ENCODE measurements at places on chromosomes 12 and 14. TPM values are rescaled to one million over a fixed set of nuclear protein-coding genes. Genes with fewer than 3 reads are reported as not detected.
A peak's percentile ranks its signal among the peaks of the same experiment; 100 is the strongest.

- no peaks in the 10 kb centered on the region for H3K27me3 ChIP-seq
- H3K27ac ChIP-seq = peak overlapping the region; percentile 63
- DNase-seq = peak; percentile 53
- H3K4me3 ChIP-seq = no peak overlapping the region
- no peaks in the 10 kb centered on the region for H3K36me3 ChIP-seq
Measured at GRCh38 chr14:99552572-99553216, 51.3 kb downstream of the CCDC85C start.

GRCh38 chr12:107533218-107533617 is 152.4 kb upstream of the PWP1 start:
- no peak overlapping the region for H3K27ac ChIP-seq
- no peaks in the 10 kb centered on the region for H3K27me3 ChIP-seq
- no peak overlapping the region for H3K4me3 ChIP-seq
- no peak for DNase-seq

DNA sequence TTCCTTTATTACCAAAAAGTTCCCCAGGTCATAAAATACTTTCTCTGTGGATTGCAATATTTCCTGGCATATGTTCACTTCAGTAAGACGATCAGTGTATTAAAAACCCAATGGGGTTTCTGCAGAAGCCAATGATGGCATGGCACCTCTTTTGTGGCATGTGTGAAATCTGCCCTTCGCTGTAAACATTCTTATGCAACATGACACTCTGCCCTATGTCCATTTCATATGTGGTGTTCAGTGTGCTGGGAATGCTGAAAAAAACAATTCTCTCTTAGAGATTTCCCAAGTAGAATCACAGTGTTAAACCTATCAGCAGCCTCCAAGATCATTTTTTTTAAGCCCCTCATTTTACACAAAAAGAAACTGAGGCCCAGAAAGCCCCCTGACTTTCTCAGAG is 2.3 kb upstream of the MYBPC1 start:
- no peaks in the 10 kb centered on the region for H3K27me3 ChIP-seq
- H3K36me3 ChIP-seq = no peaks in the 10 kb centered on the region
- no peaks in the 10 kb centered on the region for H3K4me1 ChIP-seq
- DNase-seq = no peak
- no peak overlapping the region for H3K4me3 ChIP-seq

DNA sequence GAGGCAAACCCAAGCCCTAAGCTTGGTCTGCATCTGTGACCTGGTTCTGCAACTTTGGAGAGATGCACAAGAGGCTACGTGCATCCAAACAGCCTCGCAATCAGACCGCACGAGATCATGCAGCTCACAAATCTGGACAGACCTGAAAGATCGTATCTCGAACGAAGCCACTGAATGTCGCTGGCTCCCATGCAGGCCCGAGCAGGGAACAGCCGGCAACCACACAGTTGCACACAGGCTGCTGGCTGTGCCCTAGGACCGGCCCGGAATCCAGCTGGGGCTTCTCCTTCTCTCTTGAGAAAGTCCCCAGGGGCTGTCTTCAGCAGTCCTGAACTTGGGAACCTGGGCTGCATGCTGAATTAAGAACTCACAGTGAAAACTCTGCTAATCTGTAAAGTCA is 27.9 kb downstream of the WNT5B start:
- H3K4me1 ChIP-seq = peaks cover 13% of the 10 kb centered on the region
- no peaks in the 10 kb centered on the region for H3K36me3 ChIP-seq
- H3K27ac ChIP-seq = no peak overlapping the region
- no peaks in the 10 kb centered on the region for H3K27me3 ChIP-seq
- no peak for DNase-seq

DNA sequence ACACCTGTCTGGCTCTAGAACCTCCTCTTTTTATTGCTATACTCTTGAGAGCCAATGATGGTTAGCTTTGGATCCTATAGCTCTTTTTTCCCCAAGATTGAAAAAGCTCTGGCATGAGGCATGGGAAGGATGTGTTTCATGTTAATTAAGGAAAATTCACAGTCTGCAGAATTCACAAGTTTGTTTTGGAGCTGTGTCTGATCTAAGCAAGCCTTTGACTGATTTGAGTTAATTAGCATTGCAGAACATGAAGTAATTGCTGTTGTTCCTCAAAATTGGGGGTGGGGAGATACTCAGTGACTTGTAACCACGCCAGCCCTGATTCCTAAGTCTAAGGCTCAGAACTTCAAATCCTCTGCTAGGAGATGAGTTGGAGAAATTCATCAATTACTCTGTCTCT is 205.0 kb downstream of the SUDS3 start:
- no peak overlapping the region for H3K27ac ChIP-seq
- DNase-seq = no peak
- H3K4me3 ChIP-seq = no peak overlapping the region

- DNase-seq = no peak
- H3K27me3 ChIP-seq = no peaks in the 10 kb centered on the region
- no peak overlapping the region for H3K27ac ChIP-seq
- H3K4me1 ChIP-seq = no peaks in the 10 kb centered on the region
Measured at GRCh38 chr14:46034305-46034704, 617.3 kb downstream of the RPL10L start.

DNA sequence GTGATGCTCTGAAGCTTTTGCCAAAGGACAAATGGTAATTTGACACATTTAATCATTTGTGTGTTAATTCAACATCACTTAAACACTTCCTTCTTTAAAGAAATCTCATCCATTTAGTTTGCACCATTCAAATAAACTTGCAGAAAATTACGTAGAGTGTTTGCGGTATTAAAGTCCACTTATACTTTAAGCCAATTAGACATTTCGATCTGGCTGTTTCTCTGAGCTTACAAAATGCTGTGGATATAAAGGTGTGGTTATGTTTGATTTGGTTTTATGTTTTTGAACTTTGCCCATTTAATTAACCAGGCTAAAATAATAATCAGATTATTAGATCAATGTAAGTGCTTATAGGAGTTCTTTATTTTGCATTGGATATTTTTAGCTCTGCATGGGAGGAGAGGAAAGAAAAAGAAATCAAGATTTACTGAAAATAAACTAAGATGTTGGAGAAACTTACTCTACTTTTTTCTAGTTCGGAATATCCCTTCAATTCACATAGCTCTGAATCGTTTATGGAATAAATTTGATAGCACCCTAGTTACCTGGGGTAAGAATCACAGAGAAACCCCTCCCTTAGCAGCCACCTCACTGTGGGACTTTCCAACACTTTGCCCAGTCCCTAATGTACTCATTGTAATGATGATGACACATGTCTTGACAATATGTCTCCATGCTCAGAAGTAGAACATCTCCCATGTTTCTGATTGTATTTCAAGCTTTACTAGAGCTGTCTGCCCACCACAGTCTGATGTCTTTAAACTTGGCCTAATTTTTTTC is 268.0 kb downstream of the BTG1 start:
- DNase-seq = no peak
- no peaks in the 10 kb centered on the region for H3K4me1 ChIP-seq
- H3K27ac ChIP-seq = no peak overlapping the region
- no peak overlapping the region for H3K4me3 ChIP-seq
- H3K27me3 ChIP-seq = no peaks in the 10 kb centered on the region
- H3K36me3 ChIP-seq = no peaks in the 10 kb centered on the region

DNA sequence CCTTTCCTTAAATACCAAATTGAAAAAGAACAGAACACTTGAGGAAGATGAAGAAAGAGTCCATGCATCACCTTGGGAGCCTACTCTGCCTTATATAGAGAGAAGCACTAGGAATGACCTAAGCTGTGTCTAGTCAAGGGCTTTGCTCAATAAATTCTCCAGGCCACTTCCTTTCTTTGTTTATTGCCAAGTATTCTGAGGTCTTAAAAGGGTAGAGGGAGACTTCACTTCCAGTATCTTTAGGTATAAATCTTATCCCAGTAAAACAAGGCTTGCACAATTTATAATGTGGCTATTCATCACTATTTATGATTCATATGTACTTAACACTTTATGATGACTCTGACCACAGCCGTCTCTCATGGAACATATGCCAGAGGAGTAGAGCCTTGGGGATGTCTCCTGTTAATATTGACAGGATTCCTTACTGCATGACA is 85.1 kb upstream of the ARHGAP5 start:
- H3K4me1 ChIP-seq = peaks cover 19% of the 10 kb centered on the region
- no peaks in the 10 kb centered on the region for H3K36me3 ChIP-seq
- no peak overlapping the region for H3K27ac ChIP-seq
- DNase-seq = no peak
- H3K4me3 ChIP-seq = no peak overlapping the region

- no peaks in the 10 kb centered on the region for H3K4me1 ChIP-seq
- no peaks in the 10 kb centered on the region for H3K27me3 ChIP-seq
- no peaks in the 10 kb centered on the region for H3K36me3 ChIP-seq
Measured at GRCh38 chr14:69625299-69626131, 14.1 kb downstream of the SUSD6 start.

Gene TPCN1
- total RNA-seq = 55.9 TPM

- H3K27me3 ChIP-seq = no peaks in the 10 kb centered on the region
- no peak overlapping the region for H3K4me3 ChIP-seq
- peaks cover 12% of the 10 kb centered on the region for H3K4me1 ChIP-seq
- DNase-seq = no peak
- H3K27ac ChIP-seq = no peak overlapping the region
Measured at GRCh38 chr14:23438101-23438971, 2.9 kb upstream of the MYH7 start.
